ENCODE measurements at places on chromosomes 1 and 21.

DNA sequence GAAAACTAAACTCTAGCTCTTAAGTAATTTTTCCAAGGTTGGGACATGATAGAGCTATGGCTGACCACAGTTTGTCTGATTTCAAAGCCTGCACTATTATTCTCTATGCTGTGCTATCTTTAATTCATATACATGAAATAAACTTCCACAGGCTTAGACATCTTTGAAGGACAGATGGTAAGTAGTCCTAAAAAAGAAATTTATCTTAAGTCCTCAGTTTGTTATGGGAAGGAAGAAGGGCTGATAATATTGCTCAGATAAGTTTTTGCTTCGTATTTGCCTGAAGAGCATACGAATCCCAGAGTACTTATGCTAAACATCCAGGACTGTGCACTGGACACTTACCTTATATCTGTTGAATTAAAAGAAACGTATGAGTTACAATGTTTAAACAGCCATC is 39.6 kb downstream of the VCAM1 start:
- DNase-seq, result no peak

GRCh38 chr21:22174746-22175145 is 1176.5 kb downstream of the NCAM2 start:
- no peak for DNase-seq

DNA sequence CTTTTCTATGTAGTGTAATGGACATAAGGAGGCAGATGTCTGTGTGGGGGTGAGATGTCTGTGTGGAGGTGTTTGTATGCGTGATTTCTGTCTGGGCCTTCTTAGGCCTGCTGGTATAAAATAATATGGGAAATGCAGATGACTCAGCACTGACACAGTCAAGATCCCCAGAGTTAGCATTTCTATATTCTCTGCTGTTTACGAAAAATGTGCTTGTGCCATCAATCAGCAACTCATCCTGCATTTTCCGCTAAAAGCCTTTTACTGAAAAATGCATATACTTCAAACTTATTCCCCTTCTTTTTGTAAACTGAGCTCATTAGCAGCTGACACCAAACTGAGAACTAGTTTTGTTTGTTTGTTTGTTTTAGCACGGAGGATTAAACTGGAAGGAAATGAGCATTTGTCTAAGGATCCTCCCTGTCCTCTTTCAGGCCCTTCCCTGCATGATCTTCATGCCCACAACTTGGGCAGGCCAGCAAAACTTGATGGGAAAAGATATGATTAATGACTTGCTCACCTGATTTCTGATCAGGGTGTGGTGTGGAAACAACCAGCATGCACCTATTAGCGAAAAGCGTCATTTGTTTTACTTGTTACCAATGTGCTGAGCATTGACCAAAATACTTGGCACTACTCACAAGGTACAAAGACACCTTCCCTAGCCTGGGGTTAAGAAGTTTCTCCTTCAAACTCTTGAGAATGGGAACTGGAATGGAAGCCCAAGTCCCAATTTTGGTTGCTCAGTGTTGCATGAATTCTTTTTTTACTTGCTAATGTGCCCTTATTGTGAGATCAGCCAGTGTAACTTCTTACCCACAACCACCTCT is 77.4 kb downstream of the NDUFS5 start:
- no peak for DNase-seq

DNA sequence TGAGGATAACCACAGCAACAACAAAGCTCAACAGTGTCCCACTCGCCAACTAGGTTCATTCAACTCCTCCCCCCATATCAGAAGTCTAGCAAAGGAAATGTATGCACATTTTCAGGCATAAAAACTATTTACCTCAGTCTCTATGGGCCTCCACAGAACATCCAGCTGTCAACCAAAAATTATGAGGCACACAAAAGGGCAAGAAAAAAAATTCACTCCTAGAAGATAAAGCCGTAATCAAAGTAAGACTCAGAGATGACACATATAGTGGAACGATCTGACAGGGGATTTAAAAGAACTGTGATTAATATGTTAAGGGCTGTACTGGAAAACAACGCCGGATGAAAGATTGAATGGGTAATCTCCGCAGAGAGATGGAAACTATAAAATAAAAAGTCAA is 158.7 kb downstream of the NTPCR start:
- DNase-seq, result no peak

Measured in vagina (tissue), 2 donors.